ENCODE measurements at places on chromosomes 11 and 22.

GRCh38 chr11:57406337-57406904 is 16.0 kb upstream of the PRG2 start:
- DNase-seq, result peak; percentile 34

GRCh38 chr22:21834869-21835268 is 32.6 kb downstream of the MAPK1 start:
- DNase-seq, result peak; percentile 50

DNA sequence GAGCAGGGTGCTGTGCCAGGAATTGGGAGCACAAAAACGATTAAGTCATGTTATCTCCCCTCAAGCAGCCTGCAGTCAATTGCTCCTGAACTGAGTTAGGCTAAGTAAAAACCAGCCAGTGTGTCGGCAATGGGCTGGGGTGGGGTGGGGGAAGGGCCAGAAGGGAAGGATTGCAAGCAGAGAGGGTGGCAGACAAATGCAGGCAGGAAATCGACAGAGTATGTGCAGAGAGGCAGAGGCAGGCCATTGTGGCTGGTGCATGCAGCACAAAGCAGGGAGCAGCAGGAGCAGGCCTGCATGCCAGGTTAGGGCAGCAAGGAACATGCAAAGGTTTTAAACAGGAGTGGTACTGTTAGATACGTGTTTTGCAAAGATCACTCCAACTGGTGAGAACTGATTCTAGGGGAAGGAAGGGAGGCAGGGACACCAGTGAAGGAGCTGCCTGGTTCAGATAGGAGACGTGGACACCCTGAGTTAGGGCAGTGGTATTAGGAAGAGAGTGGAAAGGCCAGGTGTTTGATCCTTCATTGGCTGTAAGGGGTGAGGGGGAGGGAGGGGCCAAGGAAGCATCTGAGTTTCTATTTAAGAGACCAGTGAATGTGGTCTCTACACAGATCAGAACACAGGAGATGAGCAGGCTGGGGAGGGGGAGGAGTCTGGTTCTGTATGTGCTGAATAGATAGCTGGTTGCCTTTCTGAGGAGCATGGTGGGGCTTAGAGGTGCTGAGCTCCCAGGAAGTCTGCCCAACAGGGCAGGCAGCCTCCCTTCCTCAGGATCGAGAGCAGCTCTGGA is 70.8 kb upstream of the PHOX2A start:
- no peak for DNase-seq

GRCh38 chr11:133716602-133717001 is 128.7 kb downstream of the SPATA19 start:
- DNase-seq, result no peak

DNA sequence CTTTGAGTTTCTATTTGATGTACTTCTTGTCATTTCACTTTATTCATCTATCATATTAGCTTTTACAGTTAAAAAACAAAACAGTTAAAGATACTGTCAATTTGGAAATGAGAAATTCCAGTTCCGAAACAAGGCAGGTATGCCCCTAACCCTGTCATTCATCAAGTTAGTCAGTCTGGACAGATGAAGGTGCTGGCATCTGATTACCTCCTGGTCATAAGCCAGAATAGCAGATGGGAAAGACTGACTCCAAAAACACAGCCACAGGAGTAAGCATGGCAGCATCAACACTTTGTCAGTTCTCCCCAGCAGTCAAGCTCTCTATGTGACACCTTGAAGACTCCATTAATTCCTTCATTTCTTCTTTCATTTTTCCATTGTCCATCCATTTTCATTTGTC is 4.3 kb downstream of the LRRC51 start:
- no peak for DNase-seq

GRCh38 chr11:44631831-44632230 is 66.4 kb downstream of the CD82 start:
- DNase-seq, result no peak

DNA sequence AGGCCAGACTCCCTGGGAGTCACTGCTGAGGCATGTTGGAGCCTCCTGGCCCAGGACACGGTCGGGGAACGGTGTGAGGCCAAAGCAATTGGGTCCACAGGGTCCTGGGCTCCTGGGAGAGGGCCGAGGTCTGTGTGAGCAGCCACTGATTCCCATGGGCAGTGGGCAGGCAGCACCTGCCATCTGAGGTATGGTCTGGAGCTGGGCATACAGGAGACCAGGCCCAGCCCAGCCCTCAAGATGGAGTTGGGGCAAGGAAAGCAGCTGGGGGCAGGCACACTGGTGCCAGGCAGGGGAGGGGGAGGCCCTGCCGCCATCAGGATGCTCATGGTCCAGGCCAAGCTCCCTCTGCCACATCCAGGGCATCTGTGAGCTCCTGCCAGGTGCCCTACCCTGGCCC is 32.2 kb upstream of the HMOX1 start:
- no peak for DNase-seq

GRCh38 chr11:93089474-93090102 is 108.2 kb downstream of the SLC36A4 start:
- no peak for DNase-seq

- DNase-seq, result no peak
These were observed 26.1 kb downstream of the CD44 start for GRCh38 chr11:35165030-35165422.

GRCh38 chr11:70477609-70478008 is 79.3 kb downstream of the CTTN start:
- DNase-seq, result no peak

- DNase-seq, result no peak
These were observed 264.1 kb downstream of the MN1 start for GRCh38 chr22:27537501-27537900.

- no peak for DNase-seq
These were observed 27.9 kb downstream of the TCP11L1 start for GRCh38 chr11:33067294-33067693.

DNA sequence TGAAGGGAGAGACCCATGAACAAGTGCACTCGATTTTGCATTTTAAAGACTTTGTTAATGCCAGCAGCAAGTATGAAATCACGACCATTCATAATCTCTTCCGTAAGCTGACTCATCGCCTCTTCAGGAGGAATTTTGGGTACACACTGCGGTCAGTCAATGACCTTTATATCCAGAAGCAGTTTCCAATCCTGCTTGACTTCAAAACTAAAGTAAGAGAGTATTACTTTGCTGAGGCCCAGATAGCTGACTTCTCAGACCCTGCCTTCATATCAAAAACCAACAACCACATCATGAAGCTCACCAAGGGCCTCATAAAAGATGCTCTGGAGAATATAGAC is 5.9 kb downstream of the SERPIND1 start:
- DNase-seq, result no peak

DNA sequence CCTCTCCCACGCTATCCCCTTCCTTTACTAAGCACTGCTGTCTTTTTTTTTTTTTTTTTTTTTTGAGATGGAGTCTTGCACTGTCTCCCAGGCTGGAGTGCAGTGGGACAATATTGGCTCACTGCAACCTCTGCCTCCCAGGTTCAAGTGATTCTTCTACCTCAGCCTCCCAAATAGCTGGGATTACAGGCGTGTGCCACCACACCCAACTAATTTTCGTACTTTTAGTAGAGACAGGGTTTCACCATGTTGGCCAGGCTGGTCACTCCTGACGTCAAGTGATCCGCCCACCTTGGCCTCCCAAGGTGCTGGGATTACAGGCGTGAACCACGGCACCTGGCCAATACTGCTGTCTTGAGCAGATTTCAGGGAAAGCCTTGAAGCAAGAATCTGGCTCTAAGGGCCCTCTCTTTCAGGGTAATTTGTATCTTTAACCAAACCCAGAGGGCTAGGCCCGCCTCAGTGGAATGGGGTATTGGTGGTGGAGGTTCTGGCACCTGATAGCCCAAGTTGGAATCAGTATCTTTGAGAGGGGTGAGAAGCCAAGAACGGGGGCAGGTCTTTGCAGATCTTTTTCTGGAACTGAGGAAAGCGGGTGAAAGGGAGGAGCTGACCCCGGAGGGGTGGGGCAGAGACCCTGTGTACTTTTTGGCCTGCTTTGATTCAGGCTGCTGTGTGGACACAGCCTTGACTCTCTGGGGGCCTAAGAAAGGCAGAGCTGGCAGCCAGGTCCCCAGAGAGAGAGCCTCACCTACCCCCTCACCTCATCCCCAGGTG is 37.0 kb downstream of the TRIOBP start:
- DNase-seq, result no peak

GRCh38 chr22:25563761-25564319 is 635 bp upstream of the GRK3 start:
- DNase-seq, result peak; percentile 75

GRCh38 chr11:97361812-97362378 is 972.1 kb downstream of the JRKL start:
- no peak for DNase-seq

GRCh38 chr11:126029805-126030204 is 32.9 kb downstream of the CDON start:
- DNase-seq, result no peak

All from CD4-positive, alpha-beta T cell treated with Interleukin-1 beta for 1 hour (primary cell).